A549 treated with dexamethasone at 1 μM for 4 hours (cell line): ENCODE measurements at places on chromosomes 7 and 10. TPM values are rescaled to one million over a fixed set of nuclear protein-coding genes. Genes with fewer than 3 reads are reported as not detected.

Gene CYP2C19
- 0.11 TPM in 1 of 5 replicates, not detected in the others for total RNA-seq

Gene NEUROG3
- total RNA-seq = not detected in 5 replicates

Gene CTAGE15
- total RNA-seq = 0.04 TPM in 1 of 5 replicates, not detected in the others

Gene ADAM8
- total RNA-seq = 1.2 to 2.9 TPM (median 2.6 TPM) in 5 replicates

Gene SKIDA1
- total RNA-seq = 0.96 to 1.4 TPM (median 1.2 TPM) in 5 replicates

Gene HTR5A
- total RNA-seq = not detected in 5 replicates

Gene PTTG1IP2
- total RNA-seq = not detected in 5 replicates

Gene STEAP1B
- 0.09 to 0.14 TPM (median 0.12 TPM) in 4 of 5 replicates, not detected in the other for total RNA-seq

Gene PTF1A
- total RNA-seq = not detected in 5 replicates

Gene PCGF5
- 44.6 to 53.3 TPM (median 47.7 TPM) in 5 replicates for total RNA-seq

Gene SUGCT
- total RNA-seq = 0.70 to 1.5 TPM (median 1.3 TPM) in 5 replicates

Gene KIAA1549
- 4.0 to 7.3 TPM (median 6.2 TPM) in 5 replicates for total RNA-seq

Gene GOLGA7B
- total RNA-seq = 3.1 to 4.2 TPM (median 3.8 TPM) in 5 replicates

Gene LOXL4
- total RNA-seq = 1.4 to 1.9 TPM (median 1.4 TPM) in 5 replicates

Gene PTPRN2
- 0.54 to 1.2 TPM (median 0.89 TPM) in 5 replicates for total RNA-seq

Gene GPNMB
- 2.8 to 4.6 TPM (median 3.4 TPM) in 5 replicates for total RNA-seq

Gene PCGF6
- 9.8 to 11.4 TPM (median 10.9 TPM) in 5 replicates for total RNA-seq

Gene CYP3A4
- 0.05 to 0.14 TPM (median 0.08 TPM) in 4 of 5 replicates, not detected in the other for total RNA-seq

Gene SPAM1
- not detected in 5 replicates for total RNA-seq

Gene GLCCI1
- 0.81 to 1.1 TPM (median 1.0 TPM) in 5 replicates for total RNA-seq

Gene IDI2
- 0.07 TPM in 1 of 5 replicates, not detected in the others for total RNA-seq

Gene SEMA3C
- total RNA-seq = 53.5 to 113 TPM (median 83.6 TPM) in 5 replicates

Gene IGFBP3
- total RNA-seq = 119 to 192 TPM (median 156 TPM) in 5 replicates

Gene GIMAP5
- total RNA-seq = 0.09 TPM in 2 of 5 replicates, not detected in the others

Gene MRLN
- total RNA-seq = not detected in 5 replicates

Gene CEP55
- 61.0 to 73.3 TPM (median 70.6 TPM) in 5 replicates for total RNA-seq

Gene CALML3
- 0.02 TPM in 1 of 5 replicates, not detected in the others for total RNA-seq

Gene SPDYE1
- not detected in 5 replicates for total RNA-seq

Gene HOXA1
- total RNA-seq = 2.6 to 3.8 TPM (median 3.6 TPM) in 5 replicates

Gene HOGA1
- total RNA-seq = 1.9 to 3.2 TPM (median 2.3 TPM) in 5 replicates

Gene LIPK
- not detected in 5 replicates for total RNA-seq

Gene TWIST1
- total RNA-seq = 0.97 to 2.8 TPM (median 2.7 TPM) in 5 replicates

Gene SLC26A5
- not detected in 5 replicates for total RNA-seq

Gene GLUD1
- total RNA-seq = 94.0 to 106 TPM (median 103 TPM) in 5 replicates

Gene INMT
- not detected in 5 replicates for total RNA-seq

Gene SLC13A1
- not detected in 5 replicates for total RNA-seq

Gene GSTO2
- 1.7 to 2.4 TPM (median 1.9 TPM) in 5 replicates for total RNA-seq

Gene TYW1
- total RNA-seq = 14.7 to 16.2 TPM (median 15.4 TPM) in 5 replicates

Gene AKR1C3
- total RNA-seq = 1,052 to 1,178 TPM (median 1,142 TPM) in 5 replicates

Gene TMEM130
- 0.15 to 0.42 TPM (median 0.39 TPM) in 5 replicates for total RNA-seq

Gene SPDYE2B
- total RNA-seq = not detected in 5 replicates

Gene TCAF2
- total RNA-seq = 1.4 to 2.1 TPM (median 1.5 TPM) in 5 replicates

Gene NKX2-3
- total RNA-seq = 0.05 TPM in 2 of 5 replicates, not detected in the others

Gene RBP4
- 4.9 to 13.0 TPM (median 9.9 TPM) in 5 replicates for total RNA-seq

Gene NPY
- not detected in 5 replicates for total RNA-seq

Gene WDFY4
- 0.01 to 0.06 TPM (median 0.01 TPM) in 3 of 5 replicates, not detected in the others for total RNA-seq

Gene INPP5F
- 8.6 to 11.4 TPM (median 10.3 TPM) in 5 replicates for total RNA-seq

Gene CALHM3
- 0.22 to 0.42 TPM (median 0.31 TPM) in 5 replicates for total RNA-seq
